ENCODE measurements at places on chromosomes 2 and 18.
A peak's percentile ranks its signal among the peaks of the same experiment; 100 is the strongest.

- peak; percentile 19 for DNase-seq
These were observed 790 bp upstream of the ACAA2 start for GRCh38 chr18:49814147-49814499.

DNA sequence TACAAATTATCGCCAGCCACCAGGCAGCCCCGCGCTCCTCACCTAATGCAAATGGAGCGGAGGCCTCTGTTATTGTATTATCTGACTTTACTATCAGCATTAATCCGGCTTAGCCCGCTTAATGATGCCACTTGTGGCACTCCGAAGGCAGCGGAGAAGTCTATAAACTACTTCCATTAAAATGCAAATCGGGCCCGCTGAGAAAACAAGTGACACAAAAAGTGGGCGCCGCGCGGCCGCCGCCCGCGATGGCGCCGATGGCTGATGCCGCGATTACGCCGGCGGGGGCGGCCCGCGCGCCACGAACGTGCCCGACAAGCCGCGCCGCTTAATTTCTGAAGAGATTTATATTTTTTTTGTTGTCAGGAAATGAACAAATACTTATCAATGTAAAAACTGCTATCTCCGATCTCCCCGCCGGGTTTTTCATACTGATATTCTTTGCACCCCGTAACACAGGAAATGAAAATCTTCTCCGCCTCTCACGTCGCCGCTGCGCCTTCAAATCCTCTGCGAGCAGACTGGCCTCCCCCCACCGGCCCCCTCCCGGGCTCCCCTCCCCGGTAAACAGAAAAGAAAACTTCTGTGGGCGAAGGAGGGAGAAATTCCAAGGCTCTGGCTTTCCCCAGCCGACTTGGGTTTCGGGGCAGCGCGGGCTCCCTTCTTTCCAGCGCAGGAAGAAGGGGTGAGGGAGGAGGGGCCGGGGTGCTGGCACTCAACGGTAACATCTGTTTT lies 221.8 kb downstream of the INSIG2 start:
- no peak for DNase-seq

DNA sequence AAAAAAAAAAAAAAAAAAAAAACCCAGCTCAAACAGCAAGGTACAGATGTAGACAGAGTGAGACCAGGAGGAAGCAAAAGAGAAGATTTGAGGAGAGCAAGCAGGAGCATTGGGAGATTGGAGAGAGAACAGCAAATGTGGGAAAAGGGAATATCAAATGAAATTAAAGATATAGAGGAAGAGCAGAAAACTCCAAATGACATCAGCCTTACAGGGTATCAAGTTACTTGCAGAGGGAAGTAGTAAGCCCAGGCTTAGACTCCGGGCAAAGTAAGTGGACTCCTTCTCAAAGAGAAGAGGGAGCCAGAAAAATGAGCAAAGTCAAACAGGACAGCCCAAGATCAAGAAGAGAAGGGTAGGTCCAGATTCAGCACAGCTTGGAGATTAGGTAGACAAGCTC lies 93.3 kb upstream of the PPP1CB start:
- DNase-seq, result no peak

GRCh38 chr2:216742411-216742810 lies 47.1 kb upstream of the IGFBP5 start:
- no peak for DNase-seq

DNA sequence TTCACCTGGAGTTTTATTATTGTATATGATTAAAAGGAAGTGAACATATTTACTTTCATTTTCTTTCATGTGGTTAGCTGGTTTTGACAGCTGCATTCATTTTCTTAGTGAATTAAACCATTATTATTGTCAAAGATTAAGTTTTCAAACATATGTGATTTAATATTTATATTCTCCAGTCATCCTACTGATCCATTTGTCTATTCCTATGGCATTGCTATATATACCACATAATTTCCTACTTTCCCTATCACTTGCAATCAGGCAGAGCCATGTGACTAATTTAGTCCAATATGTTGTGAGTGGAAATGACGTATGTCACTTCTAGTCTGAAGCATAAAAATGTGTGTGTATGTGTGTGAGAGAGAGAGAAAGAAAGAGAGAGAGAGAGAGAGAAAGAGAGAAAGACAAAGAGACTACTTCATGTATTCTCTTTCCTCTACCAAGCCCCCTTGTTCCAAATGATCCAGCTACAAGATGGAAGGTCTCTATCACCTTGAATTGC lies 12.0 kb upstream of the TACR1 start:
- DNase-seq, result no peak

DNA sequence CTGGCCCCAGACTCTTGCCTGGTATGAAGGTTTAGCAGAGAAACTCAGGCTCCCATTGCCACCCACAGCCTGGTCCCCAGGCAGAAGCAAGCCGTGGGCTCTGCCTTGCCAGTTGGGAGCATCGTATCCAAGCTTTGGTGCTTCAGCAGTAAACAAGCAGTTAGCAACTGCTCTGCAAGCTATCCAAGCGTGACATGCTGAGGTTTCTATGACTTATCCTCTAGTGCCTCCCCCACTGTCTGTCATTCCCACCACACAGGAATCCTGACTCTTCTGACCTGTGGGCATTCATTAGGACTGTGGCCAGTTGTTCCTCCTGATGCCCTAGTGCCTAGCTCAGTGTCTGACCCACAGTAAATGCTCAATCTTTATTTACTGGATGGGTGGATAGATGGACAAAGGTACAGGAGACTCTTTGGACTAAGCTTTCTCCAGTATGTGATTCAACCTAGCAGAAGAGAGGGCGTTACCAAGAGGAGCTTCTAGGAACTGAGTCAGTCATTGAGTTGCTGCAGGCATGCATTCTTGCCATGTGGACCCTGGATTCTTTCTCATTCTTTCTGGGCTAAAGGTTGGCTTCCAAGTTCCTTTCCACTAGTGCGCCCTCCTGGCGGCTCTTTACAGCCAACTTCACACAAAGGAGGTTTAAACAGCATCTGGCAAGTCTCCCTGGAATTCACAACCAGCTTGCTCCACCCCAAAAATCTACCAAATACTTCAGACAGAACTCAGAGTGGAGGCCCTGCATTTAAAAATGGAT lies 40.6 kb upstream of the MRPL19 start:
- peak; percentile 96 for DNase-seq

DNA sequence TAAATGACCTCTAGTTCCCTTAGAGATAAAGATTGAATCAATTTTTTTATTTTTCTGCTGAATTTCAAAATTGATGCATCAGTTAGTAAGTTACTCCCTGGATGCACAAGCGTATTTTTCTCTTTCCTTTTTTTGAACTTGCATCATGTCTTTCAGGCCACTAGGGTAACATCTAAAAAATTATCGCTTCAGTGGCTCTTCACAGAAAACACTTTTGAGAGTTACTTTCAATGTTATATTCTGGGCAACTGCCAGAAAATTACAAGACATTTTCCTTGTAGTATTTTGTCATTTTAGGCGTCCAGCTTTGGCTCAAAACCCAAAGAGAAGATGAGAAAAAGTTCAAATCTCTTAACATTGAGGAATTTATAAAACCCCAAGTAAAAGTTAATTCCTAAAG lies 59.8 kb downstream of the DSEL start:
- DNase-seq, result no peak

DNA sequence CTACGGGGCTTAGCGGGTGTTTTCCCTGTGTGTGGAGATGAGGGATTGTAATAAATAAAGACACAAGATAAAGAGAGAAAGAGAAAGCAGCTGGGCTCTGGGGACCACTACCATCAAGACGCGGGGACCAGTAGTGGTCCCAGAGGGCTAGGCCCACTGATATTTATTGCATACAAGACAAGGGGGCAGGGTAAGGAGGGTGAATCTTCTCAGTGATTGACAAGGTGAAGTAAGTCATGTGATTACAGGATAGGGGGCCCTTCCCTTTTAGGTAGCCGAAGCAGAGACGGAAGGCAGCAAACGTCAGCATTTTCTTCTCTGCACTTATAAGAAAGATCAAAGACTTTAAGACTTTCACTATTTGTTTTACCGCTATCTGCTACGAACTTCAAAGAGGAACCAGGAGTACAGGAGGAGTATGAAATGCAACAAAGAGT lies 4.5 kb upstream of the GAL3ST2 start:
- no peak for DNase-seq

- DNase-seq, result peak; percentile 79
These were observed 4.7 kb upstream of the HPCAL1 start for GRCh38 chr2:10297959-10298531.

DNA sequence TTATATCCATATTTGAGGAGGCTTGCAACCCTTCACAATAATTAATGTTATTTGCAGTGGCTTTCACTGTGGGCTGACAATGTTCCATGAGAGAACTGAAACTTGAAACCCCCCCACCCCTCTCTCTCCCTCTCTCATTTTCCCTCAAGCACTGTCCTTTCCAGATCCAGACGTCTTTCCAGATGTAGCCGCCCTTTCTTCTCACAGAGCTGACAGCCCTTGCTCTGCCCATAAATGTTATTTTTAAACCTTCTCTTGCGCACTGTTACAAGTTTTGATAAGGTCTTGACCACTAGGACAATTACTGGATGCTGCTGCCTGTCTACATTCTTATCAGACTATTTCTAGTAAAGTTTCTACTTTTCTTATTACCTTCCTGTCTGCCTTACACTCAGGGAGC lies 91.4 kb upstream of the LINC00305 start:
- no peak for DNase-seq

GRCh38 chr2:11509657-11510360 lies 24.0 kb upstream of the GREB1 start:
- DNase-seq, result no peak

DNA sequence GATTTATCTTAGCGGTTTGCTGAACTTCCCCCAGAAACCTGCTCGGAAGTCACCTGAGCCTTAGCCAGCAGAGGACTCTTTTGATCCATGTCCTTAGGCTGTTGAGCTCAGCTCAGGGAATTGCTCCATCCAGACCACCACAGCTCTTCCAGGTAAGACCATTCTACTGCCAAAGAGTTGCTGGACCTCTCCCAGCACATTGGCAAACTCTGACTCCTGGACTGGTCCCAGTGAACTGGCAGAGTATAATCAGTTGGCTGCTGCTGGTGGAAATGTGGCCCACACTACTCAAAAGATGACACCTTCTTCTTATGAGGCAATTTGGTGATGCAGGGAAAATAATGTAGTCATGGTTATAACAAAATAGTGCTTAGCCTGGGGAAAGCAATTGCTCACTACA lies 308.8 kb upstream of the FIGN start:
- DNase-seq, result no peak

GRCh38 chr2:213238753-213239495 lies 45.3 kb upstream of the SPAG16 start:
- peak; percentile 82 for DNase-seq

GRCh38 chr2:173407176-173407575 lies 52.5 kb downstream of the CDCA7 start:
- peak; percentile 88 for DNase-seq

DNA sequence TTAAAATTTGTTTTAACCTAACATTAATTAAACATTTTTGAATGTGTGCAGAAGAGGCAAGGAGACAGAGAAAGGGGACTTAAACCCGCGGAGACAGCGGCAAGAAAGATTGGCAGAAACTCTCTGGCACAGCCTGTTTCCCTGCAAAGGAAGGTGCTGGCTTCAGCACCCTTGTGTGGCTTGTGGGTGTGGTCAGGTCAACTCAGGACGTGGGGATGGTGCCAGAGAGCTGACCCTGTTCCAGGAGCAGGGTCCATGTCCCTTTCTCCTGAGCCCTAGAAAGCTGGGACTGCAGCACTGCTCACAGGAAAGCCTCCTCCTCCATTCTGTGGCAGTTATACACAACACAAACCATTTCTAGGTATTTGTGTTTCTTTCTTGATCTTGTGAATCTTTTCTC lies 176.2 kb upstream of the ST6GAL2 start:
- DNase-seq, result no peak

- no peak for DNase-seq
These were observed 29.8 kb downstream of the KLF7 start for GRCh38 chr2:207135801-207136457.

GRCh38 chr2:215680605-215681598 lies 245.0 kb upstream of the FN1 start:
- peak; percentile 95 for DNase-seq

GRCh38 chr2:9032536-9033255 lies 29.2 kb upstream of the MBOAT2 start:
- DNase-seq, result no peak

GRCh38 chr2:76867854-76868253 lies 654.3 kb downstream of the LRRTM4 start:
- DNase-seq, result peak; percentile 57

DNA sequence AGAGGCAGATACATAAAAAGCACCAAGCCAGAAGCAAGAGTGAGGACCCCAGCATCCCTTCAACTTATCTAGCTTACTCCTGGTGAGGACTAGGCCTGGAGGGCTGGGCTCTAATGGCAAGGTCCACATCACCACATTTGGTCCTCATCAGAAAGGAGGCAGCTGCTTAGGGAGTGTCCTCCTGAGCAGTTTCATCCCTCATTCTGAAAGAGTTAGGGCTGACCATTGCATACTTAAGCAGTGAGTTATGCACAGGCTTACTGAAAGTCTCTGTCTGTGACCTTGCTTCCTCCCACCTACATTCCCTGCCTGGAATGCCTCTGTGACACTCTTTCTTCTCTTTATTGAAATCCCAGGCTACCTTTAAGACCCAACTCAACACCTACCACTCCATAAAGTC lies 301.8 kb upstream of the ACVR2A start:
- peak; percentile 20 for DNase-seq

- peak; percentile 26 for DNase-seq
These were observed 1.1 kb upstream of the TACR1 start for GRCh38 chr2:75200140-75201096.

GRCh38 chr2:224427471-224427870 lies 25.6 kb upstream of the FAM124B start:
- no peak for DNase-seq

- no peak for DNase-seq
These were observed 62.0 kb downstream of the ASXL2 start for GRCh38 chr2:25816249-25816648.

DNA sequence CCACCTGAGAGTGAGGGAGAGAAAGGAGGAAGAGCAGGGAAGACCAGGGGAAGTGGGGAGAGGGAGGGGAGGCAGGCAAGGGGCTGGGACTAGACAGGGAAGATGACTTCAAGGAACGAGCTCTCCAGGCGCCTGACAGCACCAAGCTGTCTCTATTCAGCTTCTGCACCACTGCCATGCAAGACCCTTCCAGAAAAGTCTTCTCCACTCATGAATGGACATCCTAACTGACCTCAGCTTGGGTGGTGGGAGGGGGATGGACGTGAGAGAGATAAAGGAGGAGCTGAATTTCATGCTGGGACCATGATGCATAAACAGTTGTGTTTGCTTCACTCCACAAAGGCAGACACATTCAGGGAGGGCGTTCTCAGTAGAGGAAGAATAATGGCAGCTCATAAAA lies 206.4 kb upstream of the ARL4C start:
- no peak for DNase-seq

GRCh38 chr2:217940261-217941220 lies 62.3 kb downstream of the TNS1 start:
- DNase-seq, result no peak

- DNase-seq, result no peak
These were observed 172.5 kb upstream of the MGAT5 start for GRCh38 chr2:134081238-134081938.

DNA sequence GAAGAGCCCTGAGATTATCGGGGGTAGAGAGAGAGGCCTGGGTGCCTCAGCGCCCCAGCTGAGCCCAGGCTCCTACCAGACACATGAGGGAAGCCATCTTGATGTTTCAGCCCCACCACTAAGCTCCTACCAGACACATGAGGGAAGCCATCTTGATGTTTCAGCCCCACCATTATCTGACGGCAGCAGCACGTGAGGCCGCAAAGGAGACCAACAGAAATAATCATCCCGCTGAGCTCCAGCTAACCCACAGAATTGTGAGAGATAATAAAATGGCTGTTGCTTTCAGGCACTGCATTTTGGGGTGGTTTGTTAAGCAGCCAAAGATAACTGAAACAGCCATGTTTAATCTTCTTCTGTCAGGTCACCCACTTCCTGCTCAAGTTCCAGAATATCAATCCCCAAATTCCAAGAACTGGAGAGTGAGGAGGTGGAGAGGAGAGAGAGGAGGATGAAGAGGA lies 29.3 kb upstream of the SOS1 start:
- no peak for DNase-seq
